Naive thymus-derived CD8-positive, alpha-beta T cell (primary cell): ENCODE measurements at places on chromosomes 7 and 10. TPM values are rescaled to one million over a fixed set of nuclear protein-coding genes. Genes with fewer than 3 reads are reported as not detected.

NODAL gene
- polyA plus RNA-seq = not detected

THSD7A gene
- polyA plus RNA-seq = not detected

DNA sequence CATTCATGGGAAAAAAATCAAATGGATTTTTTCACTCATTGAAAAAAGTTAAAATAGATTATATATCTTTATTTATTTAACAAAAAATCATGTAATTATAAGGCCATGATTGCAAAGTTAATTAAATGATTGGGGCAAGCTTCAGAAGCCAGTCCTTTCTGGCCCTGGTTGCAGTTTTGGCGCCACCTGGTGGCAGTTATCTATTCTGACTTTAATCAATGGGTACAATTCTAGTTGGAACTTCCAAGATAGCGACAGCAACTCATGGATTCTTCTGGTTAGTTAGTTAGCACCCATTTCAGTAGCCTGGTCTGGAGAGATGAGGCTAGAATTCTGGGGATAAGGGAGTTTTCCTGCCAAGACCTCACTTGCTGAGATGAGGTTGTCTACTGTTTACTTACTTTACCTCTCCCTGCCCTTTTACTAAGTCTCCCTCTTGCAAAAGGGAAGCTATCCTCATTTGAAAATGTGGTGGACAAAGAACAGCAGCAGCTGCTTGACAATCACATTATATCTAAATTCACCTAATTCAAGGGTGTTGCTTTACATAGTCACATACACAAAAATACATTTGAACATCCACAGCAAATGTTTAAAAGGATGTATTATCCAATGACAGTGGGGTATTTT, 42.3 kb downstream of the NOC3L start:
- DNase-seq = peak; percentile 51

DNA sequence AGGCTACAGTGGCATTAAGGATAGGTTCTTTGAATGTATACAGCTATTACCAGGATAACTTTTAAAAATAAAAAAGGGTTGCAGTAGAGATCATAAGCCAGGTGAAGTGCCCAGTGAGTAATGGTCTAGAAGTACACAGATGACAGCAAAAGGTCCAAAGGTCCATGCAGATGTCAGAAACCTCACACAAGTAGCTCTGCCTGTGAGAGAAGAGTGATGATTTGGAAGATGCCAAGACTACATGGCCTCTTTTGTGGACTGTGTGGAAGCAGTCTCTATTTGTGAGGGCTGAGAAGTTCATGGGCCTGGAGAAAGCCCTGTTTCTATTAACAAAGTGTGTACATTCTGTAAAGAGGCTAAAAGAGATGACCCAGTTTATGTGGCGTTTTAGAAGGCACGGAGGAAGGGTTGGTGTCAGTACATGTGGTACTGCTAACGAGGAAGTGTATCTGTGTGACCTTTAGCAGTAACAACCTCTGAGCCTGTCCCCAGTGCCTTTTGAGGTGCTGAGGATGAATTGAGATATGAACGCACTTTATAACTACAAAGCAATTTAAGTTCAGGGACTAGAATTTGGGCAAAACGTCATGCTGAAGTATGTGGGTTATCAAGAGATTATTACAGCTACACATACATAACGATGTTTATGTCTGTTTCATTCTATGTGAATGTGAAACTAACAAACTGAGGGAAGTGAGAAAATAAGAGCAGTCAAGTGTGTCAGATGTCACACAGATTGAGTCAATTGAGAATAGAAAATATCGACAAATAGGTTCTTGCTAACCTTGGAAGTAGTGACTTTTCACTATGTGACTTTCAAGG, 7.6 kb downstream of the CYCS start:
- no peak for DNase-seq
